Activated T-helper 1 cell treated with anti-CD3 and anti-CD28 coated beads, Interleukin-2, amount 50 U/mL, for 16 hours (primary cell): ENCODE measurements at places on chromosomes 1 and 21.

DNA sequence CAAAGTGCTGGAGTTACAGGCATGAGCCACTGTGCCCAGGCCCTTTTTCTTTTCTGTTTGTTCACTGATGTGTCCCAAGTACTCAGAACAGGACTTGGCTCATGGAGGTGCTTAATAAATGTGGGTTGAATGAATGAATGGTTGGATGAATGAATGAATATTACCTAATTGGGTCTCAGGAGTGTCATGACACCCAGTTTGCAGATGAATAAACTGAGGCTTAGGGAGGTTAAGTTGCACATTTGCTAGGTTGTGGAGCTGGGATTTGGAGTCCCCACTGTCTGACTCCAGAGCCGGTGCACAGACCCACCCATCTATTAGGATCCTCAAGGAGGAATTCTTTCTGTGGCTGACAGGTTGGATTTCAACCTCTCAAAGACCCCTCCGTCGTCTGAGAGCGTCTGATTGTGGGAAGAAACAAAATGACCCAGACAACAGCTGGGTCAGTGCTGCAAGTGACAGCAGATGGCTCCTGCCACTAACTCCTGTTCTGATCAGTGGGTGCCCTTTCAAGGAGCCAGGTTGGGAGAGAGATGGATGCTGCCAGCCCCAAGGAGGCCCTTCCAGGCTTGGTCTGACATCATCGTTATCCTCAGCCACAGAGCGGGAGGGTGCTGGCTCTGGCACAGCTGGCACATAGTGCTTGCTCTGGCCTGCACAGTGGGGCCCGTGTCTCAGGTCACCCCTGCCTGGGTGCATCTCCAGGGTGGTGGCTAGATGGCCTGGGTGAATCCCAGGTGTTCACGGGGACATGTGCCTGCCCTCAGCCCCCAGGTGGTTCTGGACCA lies 24.2 kb downstream of the ARHGEF10L start:
- no peak for DNase-seq

DNA sequence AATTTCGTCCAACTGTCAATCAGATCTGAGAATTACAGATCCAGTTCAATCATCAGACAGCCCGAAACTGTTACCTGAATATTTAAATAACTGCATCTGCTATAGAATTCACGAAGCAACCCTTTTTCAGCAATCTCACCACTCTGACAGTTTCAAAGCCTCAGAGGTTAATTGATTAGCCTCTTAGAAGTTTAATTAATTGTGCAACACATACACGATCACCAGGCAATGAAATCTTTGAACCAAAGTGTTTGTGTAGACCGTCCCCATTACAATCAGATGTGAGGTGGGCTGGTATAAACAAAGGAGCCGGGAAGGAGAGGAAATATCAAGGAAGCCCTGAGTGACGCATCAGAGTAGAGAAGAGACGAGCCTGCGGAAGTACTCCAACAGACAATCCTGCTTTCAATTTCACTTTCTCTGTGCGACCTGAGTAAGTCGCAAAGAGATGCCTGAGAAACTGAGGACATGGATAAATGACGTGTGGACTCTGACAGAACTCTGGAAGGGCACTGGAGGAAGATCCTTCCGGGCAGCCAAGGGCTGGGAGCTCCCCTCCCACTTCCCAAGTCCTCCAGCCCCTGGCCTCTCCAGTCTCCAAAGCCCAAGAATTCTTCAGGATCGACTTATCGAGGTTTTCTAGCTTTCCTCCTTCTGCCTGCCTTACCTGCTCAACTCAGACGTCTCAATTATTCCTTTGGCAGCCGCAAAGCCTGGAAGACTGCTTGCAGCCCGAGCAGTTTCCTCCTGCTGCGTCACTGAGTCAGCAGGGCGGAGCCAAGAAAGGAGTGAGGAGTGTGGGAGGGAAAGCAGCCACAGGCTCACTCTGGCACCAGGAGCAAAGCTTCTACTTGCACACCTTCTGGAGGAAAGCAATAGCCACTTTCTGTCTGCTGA lies at the start of gene RNASEL:
Gene RNASEL, minus strand, starts transcription at position 757 of the 897 bp plus-strand sequence. CDS start 2,450 bp downstream, outside the sequence.
- peak; percentile 23 for DNase-seq

GRCh38 chr1:228723921-228724320 lies 11.4 kb upstream of the RHOU start:
- DNase-seq: no peak

- DNase-seq: no peak
These were observed 538.9 kb downstream of the LMO4 start for GRCh38 chr1:87867626-87868025.

DNA sequence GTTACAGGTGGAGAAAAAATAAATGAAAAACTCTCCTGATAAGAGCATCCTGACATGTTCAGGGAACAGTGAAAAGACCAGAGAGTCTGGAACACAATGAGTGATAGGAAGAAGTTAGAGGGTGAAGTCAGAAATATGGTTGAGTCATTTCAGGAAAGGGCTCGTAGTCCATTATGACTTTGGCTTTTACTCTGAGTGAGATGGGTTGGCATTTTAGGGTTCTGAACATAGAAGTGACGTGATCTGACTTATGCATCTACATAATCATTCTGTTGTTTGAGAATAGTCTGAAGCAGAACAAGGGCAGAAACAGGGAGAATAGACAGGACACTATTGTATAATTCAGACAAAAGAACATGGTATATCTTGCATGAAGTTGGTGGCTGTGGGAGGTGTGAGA lies 5.8 kb downstream of the HMCN1 start:
- no peak for DNase-seq

GRCh38 chr1:11784993-11785769 lies 20.6 kb downstream of the MTHFR start:
- no peak for DNase-seq
